Keratinocyte (primary cell): ENCODE measurements at places on chromosomes 3 and 15. TPM values are rescaled to one million over a fixed set of nuclear protein-coding genes. Genes with fewer than 3 reads are reported as not detected.

- DNase-seq = no peak
These were observed 67.7 kb upstream of the ROPN1 start for GRCh38 chr3:124059580-124059979.

DNA sequence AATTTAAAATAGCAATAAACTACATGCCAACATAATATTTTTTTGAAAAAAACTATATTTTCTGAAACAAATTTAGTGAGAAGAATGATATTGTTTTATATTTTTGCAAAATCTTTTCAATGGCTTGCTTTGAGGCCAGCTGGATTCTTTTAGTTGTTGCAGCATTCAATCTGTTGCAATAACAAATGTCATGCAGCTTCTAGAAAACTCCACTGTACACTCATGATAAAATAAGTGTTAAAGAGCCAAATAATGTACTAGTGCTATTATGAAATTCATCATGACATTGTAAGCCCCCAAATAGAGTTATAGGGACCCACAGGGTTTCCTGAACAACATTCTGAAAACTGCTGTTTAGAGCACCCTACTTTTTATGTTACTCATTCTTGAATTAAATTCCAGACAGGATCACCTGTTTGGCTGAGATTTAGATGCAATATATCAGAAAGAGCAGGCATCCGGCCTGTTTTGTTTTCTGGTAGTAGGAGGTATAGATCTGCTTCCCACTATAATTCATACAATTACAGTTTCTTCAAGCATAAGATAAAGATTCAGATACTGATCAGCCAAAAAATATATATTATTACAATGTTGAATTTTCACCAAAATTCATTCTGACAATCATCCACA lies 703.0 kb upstream of the ZNF385D start:
- no peak for DNase-seq

DNA sequence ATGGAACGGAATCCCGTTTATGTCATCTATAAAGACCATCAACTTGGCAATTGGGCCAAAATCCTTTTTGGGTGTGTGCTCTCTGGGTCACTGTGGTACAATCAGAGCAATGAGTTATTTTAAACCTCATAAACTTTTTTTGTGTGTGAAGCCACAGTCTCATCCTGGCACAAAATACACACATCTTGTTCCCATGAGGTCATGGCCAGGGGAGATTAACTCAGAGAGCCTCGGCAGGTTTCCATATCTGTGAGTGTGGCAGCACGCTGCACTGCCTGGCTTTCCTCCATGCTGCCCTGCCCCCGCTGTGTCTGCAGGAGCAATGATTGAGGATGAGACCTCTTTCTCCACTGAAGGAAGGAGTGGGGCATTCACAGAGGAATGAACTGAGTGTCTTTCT lies 54.0 kb upstream of the DLG1 start:
- no peak for DNase-seq

GRCh38 chr3:12553921-12554391 lies 2.9 kb upstream of the MKRN2 start:
- no peak for DNase-seq

GRCh38 chr3:46097691-46098241 lies 70.5 kb upstream of the XCR1 start:
- no peak for DNase-seq

- no peak for DNase-seq
These were observed 41.4 kb downstream of the CRTC3 start for GRCh38 chr15:90571063-90571541.

DNA sequence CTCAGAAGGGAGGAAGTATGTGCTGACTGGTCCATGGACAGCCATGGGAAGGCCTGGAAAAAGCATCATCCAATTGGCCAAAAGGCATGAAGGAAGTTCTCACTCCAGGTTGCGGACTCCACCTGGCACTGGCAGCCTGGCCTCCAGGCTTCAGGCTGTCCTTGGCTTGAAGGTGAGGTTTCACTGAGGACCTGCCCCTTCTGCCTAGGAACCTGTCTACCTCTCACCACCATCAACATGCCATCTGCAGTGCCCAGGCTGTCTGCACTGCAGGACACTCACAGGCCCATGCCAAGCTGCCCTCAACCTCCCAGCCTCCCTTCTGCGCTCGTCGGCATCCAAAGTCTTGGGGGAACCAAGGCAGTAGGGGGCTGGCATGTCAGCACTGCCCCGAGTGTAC lies 51.1 kb downstream of the CEP70 start:
- no peak for DNase-seq

RRP9 gene
- polyA plus RNA-seq = 21.8 to 34.5 TPM (median 23.8 TPM) in 3 replicates

DNA sequence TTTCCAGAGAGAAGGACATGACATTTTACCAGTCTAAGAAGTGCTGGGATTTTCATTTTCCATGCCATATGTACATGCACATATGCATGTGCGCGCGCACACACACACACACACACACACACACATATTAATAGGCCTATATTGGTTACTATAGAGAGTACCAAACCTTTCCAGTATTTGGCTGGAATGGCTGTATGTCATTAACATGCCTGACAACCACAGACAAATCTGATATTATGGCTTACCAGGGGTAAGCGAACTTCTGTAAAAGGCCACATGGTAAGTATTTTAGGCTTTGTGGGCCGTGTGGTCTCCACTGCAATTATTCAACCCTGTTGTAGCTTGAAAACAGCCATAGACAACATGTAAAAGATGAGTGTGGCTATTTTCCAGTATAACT lies 97.2 kb upstream of the TSPAN3 start:
- DNase-seq = no peak

DNA sequence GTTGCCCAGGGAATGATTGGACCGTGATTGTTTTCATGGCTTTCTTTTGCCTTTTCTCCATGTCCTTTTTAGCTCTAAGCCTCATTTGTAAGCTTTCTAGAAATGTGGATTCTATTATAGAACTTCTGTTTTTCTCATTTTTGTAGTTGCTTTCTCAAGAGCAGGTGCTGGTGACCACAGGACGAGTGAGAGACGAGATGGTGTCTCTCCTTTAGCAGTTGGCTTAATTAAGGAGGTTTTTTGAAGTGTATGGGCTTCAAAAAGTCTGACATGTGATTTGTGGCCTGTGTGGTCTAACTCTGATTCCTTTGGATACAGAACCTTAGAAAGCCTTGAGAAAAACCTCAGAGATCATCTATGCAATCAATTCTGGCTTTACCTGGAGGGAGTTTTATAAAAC lies 292.8 kb downstream of the LPP start:
- no peak for DNase-seq

PRR20G gene
- 0.05 TPM in 1 of 3 replicates, not detected in the others for polyA plus RNA-seq

CA12 gene
- 101 to 220 TPM (median 158 TPM) in 3 replicates for polyA plus RNA-seq

TEX55 gene
- polyA plus RNA-seq = not detected in 3 replicates

GRCh38 chr3:129555616-129556357 lies 12.8 kb downstream of the H1-8 start:
- no peak for DNase-seq

CEMIP gene
- 1.5 to 2.3 TPM (median 2.2 TPM) in 3 replicates for polyA plus RNA-seq

CYP11A1 gene
- polyA plus RNA-seq = 0.27 TPM in 1 of 3 replicates, not detected in the others

HTR3E gene
- polyA plus RNA-seq = not detected in 3 replicates

DNA sequence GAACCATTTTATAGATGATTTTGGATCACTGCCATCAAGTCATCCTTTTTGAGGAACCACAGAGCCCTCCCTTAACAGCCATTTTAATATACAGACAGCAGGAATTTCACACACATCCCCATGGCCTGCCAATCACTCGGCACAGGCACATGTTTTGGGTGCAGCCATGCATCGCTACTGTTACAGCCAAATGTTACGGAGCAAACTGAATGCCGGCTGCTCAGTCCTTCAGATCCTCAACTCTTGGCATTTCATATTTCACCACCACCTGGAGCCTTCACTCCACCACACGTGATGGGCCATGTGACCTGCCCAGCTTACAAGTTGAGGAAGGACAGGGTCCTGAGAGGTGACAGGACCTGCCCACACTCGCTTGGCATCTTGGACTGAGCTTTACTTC lies 90.8 kb downstream of the OXNAD1 start:
- no peak for DNase-seq

- DNase-seq = no peak
These were observed 33.5 kb downstream of the KLF13 start for GRCh38 chr15:31360158-31360561.

- DNase-seq = no peak
These were observed 370.7 kb upstream of the SLCO3A1 start for GRCh38 chr15:91482799-91483198.

- no peak for DNase-seq
These were observed 16.7 kb downstream of the MAP2K5 start for GRCh38 chr15:67559158-67559557.

LRCH3 gene
- 31.6 to 50.2 TPM (median 47.4 TPM) in 3 replicates for polyA plus RNA-seq

DNA sequence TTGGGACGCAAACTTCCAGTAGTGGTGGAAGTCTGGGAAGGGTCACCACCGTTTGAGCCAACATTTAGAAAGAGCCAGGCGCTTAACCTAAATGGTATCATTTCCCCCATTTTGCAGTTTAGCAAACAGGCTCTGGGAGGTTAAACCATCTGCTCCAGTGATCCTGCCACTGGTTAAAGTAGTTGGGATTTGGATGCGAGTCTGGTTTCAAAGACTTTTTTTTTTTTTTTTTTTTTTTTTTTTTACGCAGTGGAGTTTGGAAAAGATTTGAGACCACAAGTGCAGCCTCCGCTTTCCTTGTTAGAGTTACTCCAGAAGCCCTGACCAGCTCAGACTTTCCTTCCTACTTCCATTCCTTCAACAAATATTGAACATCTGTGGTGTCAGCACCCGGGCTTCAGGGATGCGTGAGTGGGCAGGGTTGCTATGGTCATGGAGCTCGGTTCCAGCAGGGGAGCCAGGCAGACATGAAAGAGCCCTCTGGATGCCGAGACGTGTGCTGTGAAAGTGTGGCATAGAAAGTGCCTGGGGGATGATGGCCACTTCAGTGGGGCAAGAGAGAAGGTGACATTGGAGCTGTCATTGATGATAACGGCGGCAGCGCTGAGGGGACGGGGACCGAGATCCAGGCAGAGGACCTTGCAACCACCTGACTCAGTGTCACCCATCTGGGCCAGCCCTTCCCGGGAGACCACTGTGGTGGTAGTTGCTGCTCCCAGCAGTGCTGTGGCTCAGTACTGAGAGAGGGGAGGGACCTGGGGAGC lies 1.1 kb upstream of the RNU6-1 start:
- DNase-seq = no peak

GRCh38 chr3:22475665-22476240 lies 724.7 kb upstream of the ZNF385D start:
- DNase-seq = no peak

TBCCD1 gene
- 14.2 to 15.8 TPM (median 15.0 TPM) in 3 replicates for polyA plus RNA-seq

DNA sequence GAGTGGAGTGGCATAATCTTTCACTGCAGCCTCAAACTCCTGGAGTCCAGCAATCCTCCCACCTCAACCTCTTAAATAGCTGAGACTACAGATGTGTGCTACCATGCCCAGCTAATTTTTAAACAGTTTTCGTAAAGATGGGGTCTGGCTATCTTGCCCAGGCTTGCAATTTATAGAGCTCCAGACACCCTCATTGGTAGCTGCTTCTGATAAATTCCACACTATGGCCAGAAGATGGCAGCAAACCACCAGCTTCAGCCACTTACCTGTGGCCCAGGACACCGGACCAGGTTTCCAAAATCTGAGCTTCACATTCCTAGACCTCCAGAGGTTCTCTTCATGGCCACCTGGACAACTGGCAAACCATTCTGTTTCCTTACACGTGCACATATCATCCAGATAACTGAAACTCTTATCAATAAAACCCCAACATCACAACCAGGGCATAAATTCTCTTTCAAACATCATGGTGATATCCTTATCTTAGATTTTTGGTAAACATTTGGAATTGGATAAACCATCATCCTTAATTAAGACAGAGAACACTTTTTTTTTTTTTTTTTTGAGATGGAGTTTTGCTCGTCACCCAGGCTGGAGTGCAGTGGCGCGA lies 28.9 kb downstream of the FBXW12 start:
- DNase-seq = peak; percentile 65

- DNase-seq = no peak
These were observed 7.5 kb upstream of the INSYN1 start for GRCh38 chr15:73760330-73761329.

DNA sequence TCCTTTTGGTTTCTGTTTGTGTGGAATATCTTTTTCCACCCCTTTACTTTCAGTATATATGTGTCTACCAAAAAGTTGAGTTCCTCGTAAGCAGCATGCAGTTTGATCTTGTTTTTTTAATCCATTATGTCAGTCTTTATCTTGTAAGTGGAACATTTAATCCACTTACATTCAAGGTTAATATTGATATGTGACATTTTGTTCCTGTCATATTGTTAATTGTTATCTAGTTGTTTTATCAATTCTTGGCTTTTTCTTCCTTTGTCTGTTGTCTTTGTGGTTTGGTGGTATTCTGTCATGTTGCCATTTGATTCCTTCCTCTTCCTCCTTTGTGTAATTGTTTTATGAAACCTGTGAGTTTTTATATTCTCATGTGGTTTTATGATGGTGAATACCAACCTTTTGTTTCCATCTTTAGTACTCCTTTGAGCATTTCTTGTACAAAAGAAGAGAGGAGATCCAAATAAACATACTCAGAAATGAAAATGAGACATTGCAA lies 43.4 kb upstream of the XCR1 start:
- DNase-seq = no peak

SACM1L gene
- 17.7 to 44.3 TPM (median 26.9 TPM) in 3 replicates for polyA plus RNA-seq

GRCh38 chr3:109072194-109072593 lies 45.7 kb downstream of the MORC1 start:
- no peak for DNase-seq
